RWPE1 (cell line): ENCODE measurements at places on chromosomes 5 and 9.

DNA sequence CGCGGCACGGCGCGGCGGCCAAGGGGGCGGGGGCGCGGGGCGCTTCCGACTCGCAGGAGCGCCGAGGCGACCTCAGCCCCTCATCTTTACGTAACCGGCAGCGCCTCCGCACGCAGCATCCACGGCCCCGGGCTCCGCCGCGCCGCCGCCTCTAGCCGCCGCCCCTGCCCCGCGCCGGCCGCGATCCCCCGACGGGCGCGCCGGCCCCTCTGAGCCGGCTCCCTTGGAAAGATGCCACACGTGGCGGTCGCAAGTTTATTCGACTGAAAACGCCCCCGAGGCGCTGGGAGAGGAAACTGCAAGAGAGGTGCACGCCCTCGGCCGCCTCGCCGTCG lies 1.0 kb downstream of the KLF9 start:
- DNase-seq, result peak; percentile 54

DNA sequence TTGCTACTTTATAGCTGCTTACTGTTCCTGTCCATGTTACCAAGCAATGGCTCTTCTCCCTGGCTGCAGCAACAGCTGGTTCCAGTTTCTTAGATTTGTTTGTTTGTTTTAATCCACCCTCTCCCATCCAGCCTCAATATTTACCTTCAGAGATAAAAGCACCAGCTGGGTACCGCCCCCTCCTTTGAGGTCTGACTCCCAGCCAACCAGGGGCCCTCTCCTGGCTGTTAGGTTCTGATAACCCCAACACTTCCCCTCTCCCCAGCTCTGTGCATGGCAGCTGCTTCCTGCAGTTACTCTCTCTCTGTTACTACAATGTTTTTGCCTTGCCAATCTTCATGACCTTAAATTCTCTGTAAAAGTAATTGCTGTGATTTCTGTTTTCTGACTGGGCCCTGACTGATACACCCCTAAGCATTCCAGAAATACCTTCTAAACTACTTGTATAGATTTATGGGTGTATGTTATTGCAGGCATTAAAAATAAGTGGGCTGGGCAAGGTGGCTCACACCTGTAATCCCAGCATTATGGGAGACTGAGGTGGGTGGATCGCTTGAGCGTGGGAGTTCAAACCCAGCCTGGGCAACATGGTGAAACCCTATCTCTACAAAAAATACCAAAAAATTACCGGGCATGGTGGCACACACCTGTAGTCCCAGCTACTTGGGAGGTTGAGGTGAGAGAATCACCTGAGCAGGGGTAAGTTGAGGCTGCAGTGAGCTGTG lies 2.6 kb upstream of the GCNT1 start:
- DNase-seq, result peak; percentile 24

- peak; percentile 68 for DNase-seq
Observed at GRCh38 chr5:181217111-181217802, 5.8 kb upstream of the TRIM41 start.

GRCh38 chr5:171898386-171898785 lies 108.1 kb downstream of the FBXW11 start:
- DNase-seq, result no peak

- no peak for DNase-seq
Observed at GRCh38 chr5:58503390-58504046, 12.3 kb downstream of the GAPT start.

GRCh38 chr9:128159522-128159783 lies 612 bp upstream of the BBLN start:
- no peak for DNase-seq

DNA sequence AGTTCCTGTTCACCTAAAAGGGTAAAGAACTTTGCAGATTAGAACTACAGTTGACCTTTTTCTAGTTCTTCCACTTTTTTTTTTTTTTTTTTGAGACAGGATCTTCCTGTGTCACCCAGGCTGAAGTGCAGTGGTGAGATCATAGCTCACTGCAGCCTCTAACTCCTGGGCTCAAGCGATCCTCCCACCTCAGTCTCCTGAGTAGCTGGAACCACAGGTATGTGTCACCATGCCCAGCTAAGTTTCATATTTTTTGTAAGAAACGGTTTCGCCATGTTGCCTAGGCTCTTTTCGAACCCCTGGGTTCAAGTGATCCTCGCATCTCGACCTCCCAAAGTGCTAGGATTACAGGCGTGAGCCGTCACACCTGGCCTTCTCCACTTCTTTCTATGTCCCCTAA lies 39.7 kb upstream of the TNFAIP8 start:
- DNase-seq, result no peak

DNA sequence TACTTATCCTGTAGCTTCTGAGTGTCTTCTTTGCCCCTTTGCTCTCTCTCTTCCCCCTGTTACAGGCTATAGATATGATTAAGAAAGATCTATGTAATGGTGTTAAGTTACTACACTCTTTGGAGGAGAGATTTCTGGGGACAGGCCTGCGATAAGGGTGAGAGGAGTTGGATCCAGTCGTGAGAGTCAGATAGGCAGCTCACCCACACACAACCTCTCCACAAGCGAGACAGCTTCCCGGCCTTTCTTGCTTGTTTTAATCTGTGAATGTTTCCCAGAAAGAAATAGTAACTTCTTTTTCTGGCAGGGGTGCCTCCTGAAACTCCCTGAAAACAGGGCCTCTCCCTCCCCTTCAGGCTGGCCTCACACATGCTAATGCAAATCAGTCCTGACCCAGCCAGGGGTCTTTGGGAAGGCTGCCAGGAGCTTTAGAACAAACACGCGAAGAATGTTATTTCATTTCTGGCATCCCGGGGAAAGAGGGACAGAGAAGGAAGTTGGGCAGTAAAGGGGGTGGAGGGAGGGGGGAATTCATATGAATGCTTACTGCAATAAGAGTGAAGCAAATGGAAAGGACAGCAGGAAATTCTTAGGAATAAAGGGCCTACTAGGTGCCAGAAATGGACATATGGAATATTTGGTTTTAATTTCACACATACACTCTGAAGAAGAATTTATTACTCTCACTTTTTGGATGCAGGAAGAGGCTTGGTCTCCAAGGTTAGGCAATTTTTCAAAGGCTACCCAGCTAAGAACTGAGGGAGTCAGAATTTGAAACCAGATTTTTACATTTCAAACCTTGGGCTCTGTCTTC lies 215.8 kb upstream of the TRIM32 start:
- DNase-seq, result no peak

GRCh38 chr5:145014109-145014508 lies 821.0 kb downstream of the PRELID2 start:
- DNase-seq, result no peak

- DNase-seq, result peak; percentile 39
Observed at GRCh38 chr9:74443036-74443750, 53.9 kb upstream of the RORB start.

DNA sequence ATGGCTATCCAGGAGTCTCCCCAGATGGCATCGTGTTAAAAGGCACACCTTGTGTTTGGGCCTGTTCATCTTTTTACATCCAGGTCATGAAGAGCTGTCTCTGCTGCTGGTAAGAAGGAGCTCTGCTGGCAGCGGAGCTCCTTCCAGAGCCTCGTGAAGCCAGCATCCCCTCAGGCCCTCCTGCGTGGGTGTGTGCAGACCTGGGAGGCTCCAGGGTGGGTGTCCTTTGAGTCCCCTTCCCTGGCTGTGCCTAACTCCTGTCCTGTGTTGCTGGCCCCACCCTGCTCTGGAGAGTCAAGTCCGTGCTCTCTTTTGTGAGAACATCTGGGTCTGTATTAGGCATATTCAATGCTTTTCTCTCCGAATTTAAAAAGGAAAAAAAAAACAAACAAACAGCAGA lies 149.6 kb upstream of the IRX2 start:
- no peak for DNase-seq
